Fibroblast of skin of right biceps (primary cell): ENCODE measurements at places on chromosomes 3 and 15.

DNA sequence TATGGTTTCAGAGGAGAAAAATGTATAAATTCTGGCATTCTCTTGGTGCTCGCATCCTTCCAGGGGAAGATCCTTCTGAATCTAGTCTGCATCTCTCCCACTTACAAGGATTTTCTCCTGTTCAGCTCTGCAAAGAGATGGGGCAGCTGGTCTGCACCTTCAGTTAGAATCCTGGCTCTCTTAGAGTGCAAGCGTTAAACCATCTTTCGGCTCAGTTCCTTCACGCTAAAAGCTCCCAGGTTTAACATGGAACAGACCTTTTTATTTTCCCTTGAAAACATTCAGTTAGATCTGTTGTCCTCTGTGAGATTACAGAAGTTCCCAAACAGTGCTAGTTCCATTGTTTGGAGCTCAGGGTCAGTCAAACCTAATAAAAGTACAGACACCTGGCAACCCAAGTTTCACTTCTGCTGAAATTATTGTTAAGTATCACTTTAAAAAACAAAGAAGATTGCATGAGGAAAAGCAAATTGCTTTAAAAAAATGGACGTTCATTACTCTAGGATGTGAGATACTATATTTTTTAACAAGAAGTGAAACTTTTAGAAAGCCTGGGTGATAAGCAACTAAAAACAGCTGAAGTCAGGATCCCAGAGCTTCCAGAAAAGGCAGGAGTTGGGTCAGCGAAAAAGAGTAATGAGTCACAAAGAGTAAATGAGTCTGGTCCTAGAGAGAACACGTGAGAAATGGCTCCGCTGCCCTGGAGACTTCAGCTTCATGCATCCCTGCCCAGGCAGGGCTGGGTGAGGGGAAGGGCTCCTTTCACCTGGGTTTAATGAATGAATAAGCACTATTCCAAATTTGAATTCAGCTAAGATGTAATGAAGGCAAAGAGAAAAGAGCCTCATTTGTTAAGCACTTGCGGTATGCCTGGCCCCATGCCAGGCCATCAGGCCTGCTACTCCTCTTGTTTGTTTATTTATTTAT, 63.3 kb downstream of the ABTB1 start:
- peak; percentile 84 for DNase-seq

GRCh38 chr3:78183906-78184599, 1144.2 kb downstream of the ROBO2 start:
- DNase-seq: no peak

GRCh38 chr3:105868431-105868741, 426 bp downstream of the CBLB start:
- DNase-seq: peak; percentile 53

- DNase-seq: peak; percentile 45
Observed at GRCh38 chr3:184129012-184129411, 6.1 kb upstream of the EIF2B5 start.

- peak; percentile 64 for DNase-seq
Observed at GRCh38 chr15:45205192-45205591, 17.4 kb upstream of the SHF start.

DNA sequence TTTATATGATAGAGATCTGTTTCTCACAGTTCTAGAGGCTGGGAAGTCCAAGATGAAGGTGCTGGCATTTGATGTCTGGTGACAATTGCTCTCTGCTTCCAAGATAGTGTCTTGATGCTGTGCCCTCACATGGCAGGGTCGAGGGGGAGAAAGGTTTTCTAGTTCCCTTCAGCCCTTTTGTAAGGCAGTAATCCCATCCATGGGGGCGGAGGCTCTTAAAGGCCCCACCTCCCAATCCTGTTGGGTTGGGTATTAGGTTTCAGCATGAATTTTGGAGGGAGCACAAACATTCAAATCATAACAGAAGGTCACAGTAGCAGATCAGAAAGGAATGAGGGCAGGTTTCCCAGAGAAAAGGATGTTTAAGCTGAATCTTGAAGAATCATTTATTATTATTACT, 601.7 kb upstream of the ZNF717 start:
- no peak for DNase-seq

DNA sequence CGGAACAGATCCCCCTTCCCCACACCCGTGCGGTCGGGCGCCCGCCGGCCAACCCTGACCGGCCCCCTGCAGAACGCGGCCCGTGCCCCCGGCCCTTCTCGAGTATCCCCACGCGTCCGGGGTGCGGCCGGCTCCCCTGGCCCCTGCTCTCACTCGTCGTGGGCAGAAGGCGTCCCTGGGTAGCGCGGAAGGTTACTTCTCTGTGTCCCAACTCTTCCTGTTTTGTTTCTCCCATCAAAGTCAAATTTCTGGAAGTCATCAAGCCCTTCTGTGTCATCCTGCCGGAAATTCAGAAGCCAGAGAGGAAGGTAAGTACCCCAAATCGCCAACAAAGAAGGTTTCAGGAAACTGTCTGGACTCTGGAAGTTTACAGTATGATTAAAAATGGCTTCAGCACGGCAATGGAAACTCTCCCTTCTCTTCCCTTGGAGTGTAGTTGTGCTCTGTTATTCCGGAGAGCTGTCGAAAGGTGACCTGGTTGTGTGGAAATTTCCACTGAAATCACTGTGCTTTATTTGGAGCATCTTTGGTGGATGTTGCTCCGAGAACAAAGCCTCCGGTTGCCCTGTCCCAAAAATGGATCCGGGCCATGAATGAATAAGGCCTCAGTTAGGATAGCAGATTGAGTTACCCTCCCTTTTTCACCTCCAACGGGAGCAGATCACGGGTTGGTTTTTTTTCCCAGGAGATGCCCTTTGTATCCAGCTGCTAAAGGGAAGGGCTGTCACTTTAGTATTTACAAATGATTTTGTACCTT, 536 bp downstream of the SEC61A1 start:
- no peak for DNase-seq

DNA sequence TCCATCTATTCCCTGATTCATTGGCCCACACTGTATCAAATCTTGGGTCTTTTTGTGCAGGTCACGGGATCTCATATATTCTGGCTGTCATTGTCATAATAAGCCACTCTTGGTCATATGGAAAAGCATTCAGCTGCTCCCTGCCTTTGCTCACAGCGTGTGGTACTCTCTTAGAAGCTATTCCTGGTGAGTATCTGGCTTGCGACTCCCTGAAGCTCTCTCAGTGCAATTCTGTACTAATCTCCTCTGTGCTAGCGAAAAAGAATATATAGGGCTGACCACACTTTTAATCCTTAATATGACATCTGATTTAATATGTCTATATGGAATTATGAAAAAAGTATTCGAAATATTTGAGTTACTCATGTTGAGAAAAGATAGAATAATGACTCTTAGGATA, 440.8 kb upstream of the GBE1 start:
- DNase-seq: peak; percentile 6

DNA sequence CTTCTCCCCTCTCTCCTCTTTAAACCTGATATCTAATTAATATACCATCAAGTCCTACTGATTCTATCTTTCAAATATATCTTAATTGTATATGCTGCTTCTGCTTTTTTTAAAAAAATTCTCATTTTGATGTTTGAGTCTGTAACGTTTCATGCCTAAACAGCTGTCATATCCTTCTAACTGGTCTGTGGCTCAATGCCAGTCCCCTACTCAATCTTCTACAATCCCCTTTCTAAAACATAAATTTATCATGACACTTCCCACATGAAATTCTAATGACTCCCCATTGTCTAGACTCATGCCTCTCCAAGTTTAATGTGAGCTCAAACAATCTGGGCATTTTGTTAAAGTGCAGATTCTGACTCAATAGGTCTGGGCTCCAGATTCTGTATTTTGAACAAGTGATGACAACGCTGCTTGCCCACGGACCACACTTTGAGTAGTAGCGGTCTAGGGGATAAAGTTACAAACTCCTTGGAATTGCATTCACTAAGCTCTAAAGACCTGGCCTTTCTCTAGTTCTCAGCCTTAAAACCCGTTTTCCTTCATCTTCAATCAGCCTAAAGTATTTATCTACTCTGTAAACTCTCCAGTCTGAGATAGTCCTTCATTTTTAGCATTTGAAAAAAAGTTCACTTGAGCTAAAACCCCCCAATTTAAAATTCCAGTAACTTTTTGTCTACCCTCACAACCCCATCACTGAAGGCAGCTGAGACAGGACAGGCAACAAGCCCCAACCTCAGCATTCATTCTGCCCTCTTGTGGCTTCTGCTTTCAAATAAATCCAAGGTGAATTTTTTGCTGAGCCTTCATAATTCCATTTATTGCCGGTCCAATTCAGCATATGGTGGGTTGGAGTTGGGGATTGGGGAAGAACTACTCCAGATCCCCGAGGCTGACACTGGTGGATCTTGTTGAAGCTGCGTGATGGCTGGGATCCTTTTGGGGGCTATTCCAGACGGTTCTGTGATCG, 88.1 kb upstream of the THRB start:
- DNase-seq: peak; percentile 68

- DNase-seq: peak; percentile 75
Observed at GRCh38 chr15:38354315-38354929, 99.5 kb upstream of the FAM98B start.

GRCh38 chr15:45821390-45821789, 186.6 kb downstream of the SQOR start:
- DNase-seq: no peak

GRCh38 chr3:71012971-71013370, 570.6 kb downstream of the FOXP1 start:
- no peak for DNase-seq

- no peak for DNase-seq
Observed at GRCh38 chr3:126618760-126619159, 36.2 kb downstream of the TXNRD3 start.
